ENCODE measurements at places on chromosomes 6 and 20. TPM values are rescaled to one million over a fixed set of nuclear protein-coding genes. Genes with fewer than 3 reads are reported as not detected.

DNA sequence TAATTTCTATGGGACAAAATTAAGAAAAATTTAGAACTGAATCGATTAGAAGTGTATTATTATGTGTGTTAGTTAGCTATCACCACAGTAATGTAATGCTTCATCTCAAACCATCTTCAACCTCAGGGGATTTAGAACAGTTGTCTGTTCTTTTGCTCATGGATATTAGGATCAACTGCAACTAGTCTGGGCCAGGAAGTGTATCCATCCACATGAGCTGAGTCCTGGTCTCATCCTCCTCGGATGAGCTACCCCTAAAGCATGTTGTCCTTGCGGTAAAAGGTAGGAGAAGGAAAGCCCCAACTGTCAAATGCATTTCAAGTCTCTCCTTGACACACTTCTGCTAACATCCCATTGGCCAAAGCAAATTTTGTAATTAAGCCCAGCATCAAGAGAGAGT is 537.7 kb downstream of the KIF16B start:
- DNase-seq = no peak

DNA sequence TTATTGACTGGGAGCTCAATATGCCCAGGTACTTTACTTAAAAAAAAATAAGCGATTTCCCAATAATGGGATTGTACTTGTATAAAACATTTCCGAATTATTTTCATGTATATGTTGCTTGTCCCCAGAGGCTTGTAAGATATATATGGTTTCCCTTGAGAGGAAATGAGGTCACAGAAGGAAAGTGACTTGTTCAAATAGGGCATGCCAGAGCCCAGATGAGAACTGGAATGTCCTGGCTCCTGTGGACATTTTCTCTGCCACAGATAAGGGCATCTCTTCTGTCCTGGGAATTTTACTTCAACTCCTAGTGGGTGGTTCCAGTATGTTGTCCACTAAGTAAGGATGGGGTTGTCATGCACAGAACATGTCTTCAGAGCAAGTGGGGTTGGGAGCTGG is 63.0 kb downstream of the LYRM2 start:
- DNase-seq = no peak

DNA sequence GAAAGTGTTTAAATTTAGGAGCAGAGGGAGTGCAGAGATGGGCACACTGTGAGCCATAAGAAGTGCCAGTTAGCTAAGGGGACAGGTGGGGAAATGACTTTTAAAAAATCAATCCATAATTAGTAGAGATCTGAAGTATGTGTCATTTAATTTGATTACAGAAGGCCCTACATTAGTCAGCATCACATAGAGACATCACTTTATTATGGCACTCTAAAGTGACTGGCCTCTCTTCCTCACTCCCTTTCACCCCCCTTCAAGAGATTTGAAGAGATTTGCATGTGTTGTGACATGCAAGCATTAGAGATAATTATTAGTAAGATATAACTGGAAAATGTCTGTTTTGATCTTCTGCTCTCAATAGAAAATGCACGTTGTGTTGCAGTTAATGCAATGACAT is 86.7 kb downstream of the SLX4IP start:
- DNase-seq = no peak

GRCh38 chr20:17491041-17491440 is 40.1 kb downstream of the BFSP1 start:
- no peak for DNase-seq

DNA sequence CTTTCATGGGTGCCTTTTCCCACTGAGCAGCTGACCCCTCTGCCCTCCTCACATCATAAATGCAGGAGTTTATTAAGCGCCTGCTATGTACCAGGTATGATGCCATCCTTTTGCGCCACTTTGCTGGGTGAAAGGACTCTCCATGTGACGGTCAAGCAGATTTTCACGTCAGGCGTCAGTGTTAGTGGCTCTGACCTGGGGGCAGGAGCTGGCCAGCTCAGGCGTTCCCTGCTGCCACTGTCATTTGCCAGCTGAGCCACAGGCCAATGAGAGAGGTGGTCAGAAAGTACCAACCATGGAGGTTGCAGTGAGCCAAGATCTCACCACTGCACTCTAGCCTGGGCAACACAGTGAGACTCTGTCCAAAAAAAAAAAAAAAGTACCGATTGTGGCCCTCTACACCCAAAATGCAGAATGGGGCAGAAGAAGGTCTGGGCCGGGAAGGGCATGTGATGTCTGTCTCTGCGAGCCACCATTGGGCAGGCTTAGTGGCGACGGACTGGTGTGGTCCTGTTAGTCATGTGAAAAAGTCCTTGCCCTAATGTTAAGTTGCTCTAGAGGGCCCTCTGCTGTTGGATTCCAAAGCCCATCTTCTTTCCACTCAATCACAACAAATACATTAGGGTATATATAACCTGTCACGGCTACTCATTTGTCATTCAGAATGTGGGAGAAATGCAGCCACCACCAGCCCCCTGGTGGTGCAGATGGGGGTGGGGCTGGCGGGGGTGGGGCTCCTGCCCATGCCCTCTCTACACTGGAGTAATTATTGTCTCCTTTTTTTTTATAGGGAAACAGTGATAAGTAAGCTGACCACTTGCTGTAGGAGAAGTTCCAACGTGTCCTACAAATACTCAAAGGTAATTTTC is 18.4 kb upstream of the SLC22A1 start:
- peak; percentile 48 for DNase-seq

DNA sequence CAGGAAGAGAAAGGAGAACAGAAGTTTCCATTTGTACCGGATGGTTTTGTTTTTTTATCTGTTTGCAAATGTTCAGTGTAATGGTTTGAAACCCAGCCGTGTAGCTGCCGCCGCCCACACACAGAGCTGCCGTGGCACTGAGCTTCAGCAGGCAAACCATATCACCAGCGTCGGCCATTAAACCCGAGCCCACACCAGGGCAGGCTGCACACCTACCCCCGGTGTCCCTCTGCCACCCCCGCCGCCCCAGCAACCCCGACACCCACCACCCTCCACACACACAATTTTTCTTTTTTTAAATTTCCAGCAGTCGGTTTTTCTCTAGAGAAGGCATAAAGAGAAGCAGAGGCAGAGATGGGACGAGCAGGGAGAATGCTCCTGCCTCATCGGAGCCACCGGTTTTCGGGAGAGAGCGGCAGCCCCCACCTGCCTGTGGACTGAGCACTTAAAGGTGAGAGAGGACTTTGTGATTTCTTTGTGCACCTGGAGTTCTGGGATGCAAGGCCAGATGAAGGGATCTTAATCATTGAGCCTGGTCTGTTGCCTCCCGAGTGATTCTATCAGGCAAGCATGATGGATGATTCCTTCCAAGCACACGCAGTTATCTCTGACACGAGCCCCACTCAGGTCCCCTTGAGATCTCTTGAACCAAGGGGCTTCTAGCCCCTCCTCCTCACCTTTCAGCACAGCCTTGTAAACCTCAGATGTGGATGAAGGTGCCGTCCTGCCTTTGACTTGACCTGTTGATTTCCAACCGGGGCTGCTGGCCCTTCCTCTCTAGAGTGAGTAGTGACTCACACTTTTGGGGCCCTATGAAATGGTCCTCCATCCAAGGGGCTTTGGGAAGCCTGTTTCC is 17.5 kb upstream of the ZNF831 start:
- DNase-seq = no peak

Gene PRICKLE4
- total RNA-seq = 1.1 TPM

DNA sequence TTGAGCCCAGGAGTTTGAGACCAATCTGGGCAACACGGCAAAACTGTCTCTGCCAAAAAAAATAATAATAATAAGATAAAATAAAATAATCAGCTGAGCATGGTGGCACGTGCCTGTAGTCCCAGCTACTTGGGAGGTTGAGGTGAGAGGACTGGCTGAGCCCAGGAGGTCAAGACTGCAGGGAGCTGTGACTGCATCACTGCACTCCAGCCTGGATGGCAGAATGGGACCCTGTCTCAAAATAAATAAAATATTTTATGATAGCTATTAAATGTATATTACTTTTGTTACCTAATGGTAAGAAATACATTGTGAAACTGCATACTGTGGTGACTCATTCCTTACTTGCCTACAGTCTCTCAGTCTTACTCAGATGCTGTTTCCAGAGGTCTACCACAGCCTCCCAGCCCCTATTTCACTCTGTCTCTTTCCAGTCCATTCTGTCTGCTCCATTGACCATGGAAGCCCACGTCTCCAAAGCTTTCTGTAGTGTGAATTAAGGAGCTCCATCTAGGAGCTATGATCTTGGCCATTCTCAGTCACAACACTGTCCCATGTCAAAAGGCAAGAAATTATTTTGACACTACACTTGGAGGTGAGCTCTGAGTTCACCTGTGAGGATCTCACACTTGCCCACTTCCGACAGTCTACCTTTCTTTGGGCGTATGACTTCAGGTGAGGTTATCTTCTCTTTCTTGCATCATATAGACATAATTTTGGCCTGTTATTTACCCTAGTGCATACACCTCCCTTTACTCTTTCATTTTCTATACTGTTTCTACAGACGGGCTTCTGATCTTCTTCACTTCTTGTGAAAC is 22.4 kb upstream of the SNX9 start:
- DNase-seq = no peak

- DNase-seq = no peak
Observed at GRCh38 chr20:17141568-17141967, 85.3 kb upstream of the PCSK2 start.

DNA sequence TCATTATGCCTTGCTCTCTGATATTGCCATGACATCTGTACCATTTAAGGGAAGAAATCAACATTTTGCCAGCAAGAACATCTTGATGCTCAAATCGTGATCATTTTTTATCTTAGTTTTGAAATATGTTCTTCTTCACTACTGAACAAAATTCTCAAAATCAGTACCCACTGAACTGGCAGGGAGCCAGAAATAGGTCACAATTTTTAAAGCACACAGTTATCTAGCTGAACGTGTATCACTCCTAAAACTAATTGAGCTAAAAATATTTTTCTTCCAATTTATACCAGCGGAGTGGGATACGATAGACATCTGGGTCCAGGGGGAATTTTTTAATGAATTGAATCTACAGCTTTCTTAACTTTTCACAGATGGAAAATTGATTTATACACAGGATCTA is 11.3 kb downstream of the IL17F start:
- no peak for DNase-seq

DNA sequence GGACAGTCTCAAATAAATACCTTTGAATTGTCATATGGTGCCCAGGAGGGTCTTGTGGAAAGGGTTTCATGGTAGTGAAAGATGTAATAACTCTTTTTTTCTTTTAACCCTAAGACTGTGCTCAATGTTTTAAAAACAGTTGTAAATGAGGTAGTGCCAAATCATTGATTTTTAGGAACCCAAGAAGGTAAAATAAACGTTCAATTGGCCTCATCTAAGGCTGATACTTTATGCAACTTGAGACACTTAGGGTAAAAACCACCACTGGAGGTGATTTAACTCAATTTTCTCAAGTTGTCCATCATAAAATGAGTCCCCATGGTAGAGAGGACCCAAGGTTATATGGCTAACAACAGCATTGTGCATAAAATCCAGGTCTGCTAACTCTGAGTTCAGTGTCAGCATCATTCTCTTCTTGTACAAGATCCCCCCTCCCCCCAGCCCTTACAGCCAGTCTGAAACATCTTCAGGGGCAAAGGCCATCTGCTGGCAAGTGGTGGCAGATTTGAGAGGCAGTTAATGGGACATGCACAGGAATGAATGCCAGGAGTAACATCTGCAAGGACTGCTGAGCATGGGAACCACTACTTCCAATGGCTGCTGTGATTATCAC is 244.4 kb downstream of the GMPR start:
- no peak for DNase-seq

DNA sequence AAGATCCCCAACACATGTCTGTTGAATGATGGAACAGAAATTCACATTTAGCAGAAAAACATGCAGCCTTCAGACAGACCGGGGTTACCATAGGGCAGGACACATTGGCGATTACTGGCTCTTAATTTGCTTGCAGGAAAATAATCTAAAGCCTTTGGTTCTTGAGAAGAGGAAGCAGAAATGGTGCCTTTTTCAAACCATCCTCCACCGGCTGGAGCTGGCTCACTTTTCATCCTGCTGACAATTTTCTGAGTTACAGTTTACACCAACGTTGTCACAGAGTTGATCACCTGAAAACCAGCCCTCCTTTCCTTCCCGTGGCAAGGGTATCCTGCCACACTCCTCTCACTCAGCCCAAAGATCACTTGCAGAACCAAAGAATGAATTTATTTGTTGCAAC is 32.6 kb downstream of the SF3B5 start:
- no peak for DNase-seq

- no peak for DNase-seq
Observed at GRCh38 chr20:6269168-6269873, 146.5 kb upstream of the FERMT1 start.

DNA sequence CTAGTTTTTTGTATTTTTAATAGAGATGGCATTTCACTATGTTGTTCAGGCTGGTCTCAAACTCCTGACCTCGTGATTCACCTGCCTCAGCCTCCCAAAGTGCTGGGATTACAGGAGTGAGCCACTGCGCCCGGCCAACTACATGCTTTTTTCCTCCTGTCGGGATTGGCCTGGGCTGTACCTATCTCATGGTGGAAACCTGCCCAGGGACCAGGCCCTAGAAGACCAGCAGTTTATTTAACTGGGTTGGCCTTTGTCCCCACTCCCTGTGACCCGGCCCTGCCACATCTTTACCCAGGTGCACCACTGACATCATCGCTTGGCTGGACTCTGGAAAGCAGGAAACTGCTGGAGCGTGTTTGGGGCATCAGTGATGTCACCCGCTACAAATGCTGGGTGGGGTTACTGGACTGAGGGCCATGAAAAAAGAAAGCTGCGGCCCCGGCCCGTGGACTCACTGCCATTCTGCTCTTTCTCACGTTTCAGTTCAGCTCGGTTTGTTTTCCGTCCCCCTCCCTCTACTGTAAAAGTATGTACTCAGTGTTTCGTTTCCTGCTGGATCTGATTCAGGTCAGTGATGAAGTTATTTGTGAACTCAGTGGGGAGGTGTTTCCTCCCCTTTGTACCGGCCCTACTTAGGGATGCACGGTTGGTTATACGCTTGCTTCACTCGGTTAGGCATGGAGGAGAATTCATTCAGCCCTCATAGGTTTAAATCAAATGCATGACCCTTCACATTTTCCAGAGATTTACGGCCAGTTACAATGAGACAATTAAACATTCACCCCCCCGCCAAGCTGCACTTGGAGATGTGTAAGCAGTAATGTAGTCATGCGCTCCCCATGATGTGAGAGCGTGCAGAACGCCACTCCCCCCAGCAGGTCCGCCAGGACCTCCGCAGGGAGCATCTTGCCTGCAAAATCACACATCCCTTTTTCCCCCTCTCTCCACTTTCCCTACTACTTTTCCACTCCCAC is 179.3 kb downstream of the MTHFD1L start:
- peak; percentile 52 for DNase-seq

DNA sequence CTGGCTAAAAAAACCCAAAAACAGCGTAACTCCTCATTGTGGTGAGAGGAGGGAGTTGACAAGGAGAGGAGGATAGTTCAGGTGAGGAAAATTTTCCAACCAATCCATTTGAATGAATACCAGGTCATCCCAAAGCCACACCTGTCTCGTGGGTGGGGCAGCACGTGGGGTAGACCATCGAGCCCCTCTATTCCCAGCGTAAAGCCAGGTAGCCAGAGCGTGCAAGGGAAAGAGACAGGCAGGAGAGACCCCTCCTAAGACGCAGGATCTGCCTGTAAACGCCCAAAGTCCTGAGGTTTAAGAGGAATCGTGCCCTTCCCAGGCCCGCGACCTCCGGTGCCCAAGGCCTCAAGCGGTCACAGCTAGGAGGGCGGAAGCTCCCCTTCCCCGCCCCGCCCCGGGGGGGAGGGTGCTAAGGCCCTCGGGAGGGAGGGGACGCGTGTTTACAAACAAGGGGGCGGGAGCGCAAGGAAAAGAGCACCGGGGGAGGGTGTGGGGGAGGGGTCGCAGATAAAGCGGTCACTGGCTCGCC is 712 bp downstream of the RXRB start:
- DNase-seq = peak; percentile 92

Measured in neural progenitor cell (in vitro differentiated cells).